ENCODE measurements at places on chromosomes 4 and X.

GRCh38 chr4:98663226-98664006 is 5.0 kb upstream of the TSPAN5 start:
- no peak for DNase-seq

DNA sequence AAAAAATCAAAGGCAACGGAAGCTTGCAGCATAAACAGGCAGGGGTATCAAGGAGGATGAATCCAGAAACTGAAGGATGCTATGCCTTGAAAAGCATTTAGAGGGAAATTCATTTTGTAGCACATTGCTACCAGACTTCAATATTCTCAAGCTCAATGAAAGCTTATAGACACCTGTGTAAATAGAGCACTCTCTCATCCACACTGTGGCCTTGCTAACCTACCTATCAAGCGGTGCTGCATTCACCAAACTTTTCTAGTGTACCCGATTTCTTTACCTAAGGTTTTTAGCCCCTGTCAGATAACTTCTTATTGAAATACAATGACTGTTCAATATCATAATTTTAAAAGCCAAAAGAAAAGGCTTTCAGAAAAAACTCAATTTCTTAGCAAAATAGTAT is 20.2 kb upstream of the HSD17B13 start:
- peak; percentile 17 for DNase-seq

GRCh38 chr4:106930522-106930921 is 105.6 kb downstream of the DKK2 start:
- DNase-seq: no peak

DNA sequence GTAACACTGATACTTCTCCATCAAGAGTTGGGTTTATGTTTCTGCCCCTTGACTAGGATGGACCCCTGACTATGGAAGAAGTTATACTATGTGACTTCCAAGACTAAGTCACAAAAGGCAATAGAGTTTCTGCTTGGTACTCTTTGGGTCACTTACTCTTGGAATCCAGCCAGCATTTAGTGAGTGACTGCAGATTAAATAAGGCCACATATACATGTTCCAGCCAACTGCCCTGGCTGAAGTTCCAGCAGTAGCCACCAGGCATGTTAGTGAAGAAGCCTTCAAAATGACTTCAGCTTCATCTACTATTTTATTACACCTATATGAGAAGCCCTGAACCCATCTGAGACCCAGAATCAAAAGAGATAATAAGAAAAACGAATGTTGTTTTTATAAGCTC is 524.0 kb downstream of the DMD start:
- DNase-seq: no peak

GRCh38 chrX:124764354-124764753 is 418.0 kb downstream of the SH2D1A start:
- DNase-seq: no peak

GRCh38 chr4:82984459-82984858 is 26.2 kb downstream of the LIN54 start:
- DNase-seq: no peak

GRCh38 chrX:149979126-149979644 is 40.9 kb upstream of the EOLA2 start:
- DNase-seq: no peak

Data from NCI-H510A treated with DMSO at 0.1 percent for 48 hours (cell line).